NAMALWA (cell line): ENCODE measurements at places on chromosomes 12 and 14.

- no peak for DNase-seq
Observed at GRCh38 chr12:130198663-130199060, 36.4 kb downstream of the FZD10 start.

- no peak for DNase-seq
Observed at GRCh38 chr14:95703805-95704204, 10.1 kb downstream of the TCL1A start.

GRCh38 chr14:72070458-72070857 lies 138.2 kb downstream of the RGS6 start:
- DNase-seq = no peak

DNA sequence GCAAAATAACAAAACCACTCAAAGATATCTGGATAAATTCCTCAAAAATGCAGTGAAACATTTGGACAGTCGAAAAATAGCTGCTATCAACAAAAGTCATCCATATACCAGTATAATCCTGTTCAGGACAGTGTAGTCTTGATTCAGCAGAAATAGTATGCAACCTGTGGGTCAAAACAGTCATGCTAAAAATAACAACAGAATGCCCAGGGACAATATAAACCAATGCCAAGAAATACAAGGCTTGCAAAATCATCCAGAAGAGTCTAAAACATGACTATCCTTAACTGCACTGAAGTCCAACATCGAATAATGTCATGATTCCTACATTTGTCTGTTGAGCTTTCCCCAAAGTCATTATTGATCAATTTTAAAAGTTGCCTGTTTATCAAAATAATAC lies 425.9 kb downstream of the FSCB start:
- no peak for DNase-seq

GRCh38 chr14:86196471-86196870 lies 666.5 kb downstream of the FLRT2 start:
- no peak for DNase-seq

DNA sequence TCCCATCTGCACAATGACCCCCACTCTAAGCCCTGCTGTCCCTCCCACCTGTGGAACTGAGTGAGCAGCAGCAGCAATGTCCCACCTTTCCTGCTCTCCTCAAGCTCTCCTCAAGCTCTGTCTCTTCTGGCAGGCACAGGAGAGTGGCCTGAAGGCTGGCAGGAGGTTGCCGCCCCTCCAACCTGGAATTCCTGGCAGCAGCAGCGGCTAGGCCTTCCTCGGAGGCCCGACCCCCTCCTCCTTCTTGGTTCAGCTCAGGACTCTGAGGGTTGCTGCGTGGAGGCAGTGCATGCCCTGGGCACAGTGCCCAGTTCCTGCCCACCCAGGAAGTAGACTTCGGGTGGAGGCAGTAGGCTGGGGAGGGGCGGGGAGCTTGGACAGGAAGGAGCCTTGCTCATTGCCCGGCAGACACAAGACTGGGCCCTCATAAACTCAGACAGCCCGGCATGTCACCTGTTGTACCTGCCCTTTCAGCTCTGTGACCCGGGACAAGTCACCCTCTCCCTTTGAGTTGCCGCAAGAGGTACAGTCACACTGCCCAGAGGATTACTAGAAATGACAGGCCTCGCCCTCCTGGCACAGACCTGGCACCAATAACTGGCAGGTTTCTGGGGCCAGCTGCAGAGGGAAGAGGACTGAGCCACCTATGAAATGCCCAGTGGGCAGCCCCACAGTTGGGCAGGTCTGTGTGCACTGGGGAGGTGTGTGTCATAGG lies 2.1 kb upstream of the SERPINA1 start:
- DNase-seq = no peak

DNA sequence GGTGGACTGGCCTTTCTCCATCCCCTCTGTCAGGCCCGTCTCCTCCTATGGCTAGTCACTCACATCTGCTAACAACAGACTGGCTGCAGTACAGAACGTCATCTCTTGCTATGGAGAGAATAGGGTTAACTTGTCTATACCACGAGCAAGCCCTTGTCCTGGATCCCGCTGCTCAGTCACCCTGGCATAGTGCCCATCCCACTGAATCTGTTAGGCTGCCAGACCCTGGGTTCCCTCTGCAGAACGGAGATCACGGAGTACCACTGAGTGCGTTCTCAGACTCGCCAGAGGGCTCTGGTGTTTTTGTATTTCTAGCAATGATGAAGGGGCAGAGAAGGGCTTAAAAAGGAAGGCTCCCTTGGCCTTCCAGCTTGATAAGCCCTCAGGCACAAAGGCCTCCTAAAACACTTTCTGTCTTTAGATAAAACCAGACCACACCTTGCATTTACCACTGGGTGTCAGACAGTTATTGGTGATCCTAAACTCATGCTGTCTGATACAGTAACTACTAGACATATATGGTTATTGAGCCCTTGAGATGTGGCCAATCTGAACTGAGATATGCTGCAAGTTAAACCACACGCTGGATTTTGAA lies 6.3 kb upstream of the NRIP2 start:
- DNase-seq = no peak

DNA sequence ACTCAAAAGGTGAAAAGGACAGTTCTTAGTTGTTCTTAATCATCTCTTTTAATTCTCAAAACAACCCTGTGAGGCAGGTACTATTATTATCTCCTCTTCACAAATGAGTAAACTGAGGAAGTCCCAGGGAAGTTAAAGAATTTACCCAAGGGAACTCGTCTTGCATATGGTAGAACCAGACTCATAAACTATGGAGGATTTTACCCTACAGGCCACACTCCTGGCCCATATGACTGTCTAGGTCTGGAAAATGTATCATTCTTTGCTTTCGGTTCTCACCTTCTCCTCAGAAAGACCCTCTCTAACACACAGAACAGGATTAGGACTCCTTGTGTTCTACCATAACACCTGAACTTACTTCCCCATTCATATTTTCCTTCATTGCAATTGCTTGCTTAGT lies 18.9 kb downstream of the SOX5 start:
- DNase-seq = no peak

DNA sequence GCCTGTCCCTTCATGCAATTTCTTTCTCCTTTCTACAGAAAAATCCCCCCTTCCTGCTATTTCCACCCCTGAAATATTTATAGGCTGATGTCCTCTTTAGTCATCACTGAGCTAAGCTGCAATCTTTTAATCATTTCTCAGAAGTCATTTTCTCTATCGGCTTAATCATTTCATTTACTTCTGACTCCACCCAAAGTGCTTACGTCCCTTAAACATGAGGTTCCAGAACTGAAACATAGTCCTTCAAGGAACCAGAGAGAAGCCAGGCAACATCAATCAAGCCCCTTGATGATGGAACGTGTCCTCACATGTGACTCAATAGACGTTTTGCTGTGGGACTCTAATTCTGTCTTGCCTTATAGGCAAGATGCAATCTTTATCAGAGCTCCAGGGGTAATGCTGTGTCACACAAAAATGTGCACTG lies 148.7 kb upstream of the KRR1 start:
- no peak for DNase-seq

DNA sequence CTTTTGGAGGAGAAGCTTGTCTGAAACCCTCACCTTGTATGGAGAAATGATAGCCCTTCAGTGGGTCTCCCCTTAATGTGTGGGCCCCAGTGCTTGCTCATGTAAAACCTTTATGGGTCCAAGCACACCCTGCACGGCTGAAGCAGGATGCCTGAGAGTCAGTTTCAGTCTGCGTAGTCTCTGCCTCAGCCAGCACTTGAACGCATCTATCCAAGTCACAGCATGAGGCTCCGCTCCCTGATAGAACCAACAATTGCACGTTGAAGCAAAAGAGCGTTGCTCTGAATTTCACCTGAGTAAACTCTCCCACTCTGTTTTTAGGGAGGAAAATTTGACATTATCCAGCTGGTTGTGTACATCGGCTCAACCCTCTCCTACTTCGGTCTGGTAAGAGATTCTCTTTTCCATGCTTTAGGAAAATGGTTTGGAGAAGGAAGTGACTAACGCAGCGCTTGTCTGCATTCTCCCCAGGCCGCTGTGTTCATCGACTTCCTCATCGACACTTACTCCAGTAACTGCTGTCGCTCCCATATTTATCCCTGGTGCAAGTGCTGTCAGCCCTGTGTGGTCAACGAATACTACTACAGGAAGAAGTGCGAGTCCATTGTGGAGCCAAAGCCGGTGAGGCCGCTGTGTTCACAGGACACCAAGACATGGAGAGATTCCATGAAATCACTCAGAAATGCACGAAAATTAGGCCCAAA lies 33.0 kb upstream of the P2RX4 start:
- no peak for DNase-seq

DNA sequence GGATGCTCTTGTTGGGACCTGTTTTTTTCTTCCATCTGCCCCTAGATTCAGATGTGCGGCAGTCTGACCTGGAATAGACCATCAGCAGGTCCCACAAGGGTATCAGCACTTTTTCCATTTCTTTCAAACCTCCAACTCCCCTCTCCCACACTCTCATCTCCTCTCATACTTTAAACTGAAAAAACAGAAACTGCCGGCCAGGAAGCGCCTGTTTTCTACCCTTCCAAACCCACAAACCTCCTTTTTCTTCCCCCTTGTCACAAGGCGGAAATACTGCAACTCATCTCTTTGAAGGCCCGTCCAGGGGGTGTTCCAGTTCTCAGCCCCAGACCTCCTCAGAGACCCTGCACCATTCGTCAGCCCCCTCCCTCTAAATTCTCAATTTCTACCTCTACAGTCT lies 62.5 kb upstream of the FKBP4 start:
- no peak for DNase-seq

GRCh38 chr14:64649383-64649998 lies 54.7 kb upstream of the PLEKHG3 start:
- DNase-seq = no peak

DNA sequence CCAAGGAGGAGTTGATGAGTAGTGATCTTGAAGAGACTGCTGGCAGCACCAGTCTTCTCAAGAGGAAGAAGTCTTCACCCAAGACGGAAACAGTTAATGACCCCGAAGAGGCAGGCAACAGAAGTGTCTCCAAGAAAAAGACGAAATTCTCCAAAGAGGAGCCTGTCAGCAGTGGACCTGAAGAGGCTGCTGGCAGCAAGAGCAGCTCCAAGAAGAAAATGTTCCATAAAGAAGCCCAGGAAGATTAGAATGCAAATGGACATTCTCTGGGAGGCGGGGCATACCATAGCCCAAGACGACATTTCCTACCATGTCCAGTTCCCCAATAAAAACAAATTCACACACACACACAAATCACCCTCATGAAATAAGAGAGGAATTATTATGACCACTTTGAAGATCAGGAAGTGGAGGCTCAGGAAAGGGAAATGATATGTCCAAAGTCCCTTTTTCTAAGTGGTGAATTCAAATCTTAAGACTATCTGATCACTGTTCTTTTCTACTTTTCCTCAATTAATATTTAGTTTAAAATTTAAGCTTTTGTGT lies 131.8 kb downstream of the PAWR start:
- no peak for DNase-seq

DNA sequence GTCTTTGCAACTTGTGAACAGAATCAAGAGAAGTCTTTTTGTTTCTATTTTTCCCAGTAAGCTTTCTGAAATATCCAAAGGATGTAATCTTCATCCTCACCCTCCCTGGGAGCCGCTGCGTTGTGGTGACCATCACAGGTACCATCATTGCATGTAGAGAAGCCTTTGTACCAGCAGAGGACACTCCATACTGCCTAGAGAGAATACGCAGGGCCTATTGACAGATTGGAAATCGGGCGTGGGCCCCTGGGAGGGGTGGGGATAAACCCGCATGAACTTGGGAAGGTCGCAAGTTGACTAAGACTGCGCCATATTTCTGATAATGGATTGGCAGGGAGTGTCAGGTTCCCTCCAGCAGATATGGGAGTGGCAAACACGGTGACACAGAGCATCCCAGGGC lies 12.7 kb downstream of the KRT1 start:
- no peak for DNase-seq

- no peak for DNase-seq
Observed at GRCh38 chr12:126734296-126734695, 1532.7 kb upstream of the TMEM132C start.

DNA sequence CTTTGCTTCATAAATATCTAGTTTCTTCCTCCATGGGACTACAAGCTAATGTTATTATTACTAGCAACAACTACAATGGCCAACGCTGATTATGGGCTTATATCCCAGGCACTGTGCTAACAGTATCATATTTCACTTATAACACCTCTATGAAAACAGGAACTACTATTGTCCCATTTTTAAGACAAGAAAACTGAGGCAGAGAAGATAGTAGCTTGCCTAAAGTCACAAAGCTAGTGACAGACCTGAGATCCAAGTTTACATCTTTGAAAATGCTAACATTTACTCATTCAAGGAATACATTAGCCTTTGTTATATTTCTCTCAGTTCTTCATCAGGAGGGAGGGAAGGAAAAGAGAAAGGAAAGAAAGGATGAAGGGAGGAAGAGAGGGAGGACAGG lies 32.8 kb downstream of the GIT2 start:
- DNase-seq = no peak

- DNase-seq = no peak
Observed at GRCh38 chr12:88944397-88944796, 364.1 kb upstream of the KITLG start.

DNA sequence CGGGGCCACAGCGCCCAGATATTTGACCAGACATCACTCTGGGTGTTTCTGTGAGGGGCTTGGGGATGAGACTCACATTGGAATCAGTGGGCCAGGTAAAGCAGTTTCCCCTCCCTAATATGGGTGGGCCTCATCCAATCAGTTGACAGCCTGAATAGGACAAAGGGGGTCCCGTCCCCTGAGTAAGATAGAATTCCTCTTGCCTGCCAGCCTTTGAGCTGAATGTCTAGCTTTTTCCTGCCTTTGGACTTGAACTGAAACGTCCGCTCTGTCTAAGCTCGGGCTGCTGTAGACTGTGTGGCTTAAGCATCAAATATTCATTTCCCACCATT lies 88.8 kb upstream of the DIO3 start:
- no peak for DNase-seq

DNA sequence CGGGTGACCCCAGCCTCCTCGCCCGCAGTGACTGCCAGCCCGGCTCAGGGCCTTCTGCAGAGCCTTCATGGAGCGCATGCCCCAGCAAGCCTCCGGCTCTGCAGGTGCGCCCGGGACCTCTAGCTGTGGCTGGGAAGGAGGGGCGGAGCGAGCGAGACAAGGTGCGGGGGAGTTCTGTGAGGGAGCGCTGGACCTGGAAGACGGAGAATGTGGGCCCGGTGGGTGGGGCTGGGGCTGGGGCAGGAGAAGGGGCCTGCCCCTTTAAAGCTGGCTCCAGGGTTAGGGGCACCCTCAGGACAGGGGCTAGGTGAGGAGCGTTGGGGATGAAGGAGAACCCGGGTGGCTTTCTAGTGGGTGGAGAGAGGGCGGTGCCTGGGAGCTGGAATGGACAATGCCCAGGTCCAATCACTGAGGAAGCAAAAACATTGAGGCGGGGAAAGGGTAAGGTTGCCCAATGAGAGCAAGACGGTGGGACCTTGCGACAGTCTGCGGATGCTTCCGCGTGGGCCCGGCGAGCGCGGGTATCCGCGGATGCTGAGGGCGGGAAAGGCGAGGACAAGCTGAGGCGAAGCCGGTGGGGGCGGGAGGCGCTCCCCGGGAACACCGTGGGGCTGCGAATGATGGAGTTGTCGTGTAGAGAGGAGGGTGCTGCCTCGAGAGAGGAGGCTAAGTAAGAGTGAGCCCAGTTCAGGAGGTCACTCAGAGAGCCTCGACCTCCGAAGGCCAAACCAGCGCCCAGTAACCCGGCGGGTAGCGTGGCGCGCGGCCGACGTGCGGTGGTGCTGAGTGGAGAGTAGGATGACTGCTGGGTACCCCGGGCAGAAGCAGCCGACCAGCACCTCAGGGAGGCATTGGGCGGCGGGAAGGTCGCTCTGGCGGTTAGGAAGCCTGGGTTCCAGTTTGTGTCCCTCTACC lies at the start of gene GLS2:
GLS2 (minus strand) TSS at position 121 of the 915 bp plus-strand sequence; CDS start at position 78, 43 bp downstream.
- DNase-seq = peak; percentile 64
